ENCODE measurements at places on chromosomes 11 and 22.

- DNase-seq: no peak
Measured at GRCh38 chr11:113286509-113287497, 27.6 kb upstream of the TTC12 start.

GRCh38 chr11:131672191-131672590 is 301.8 kb downstream of the NTM start:
- no peak for DNase-seq

DNA sequence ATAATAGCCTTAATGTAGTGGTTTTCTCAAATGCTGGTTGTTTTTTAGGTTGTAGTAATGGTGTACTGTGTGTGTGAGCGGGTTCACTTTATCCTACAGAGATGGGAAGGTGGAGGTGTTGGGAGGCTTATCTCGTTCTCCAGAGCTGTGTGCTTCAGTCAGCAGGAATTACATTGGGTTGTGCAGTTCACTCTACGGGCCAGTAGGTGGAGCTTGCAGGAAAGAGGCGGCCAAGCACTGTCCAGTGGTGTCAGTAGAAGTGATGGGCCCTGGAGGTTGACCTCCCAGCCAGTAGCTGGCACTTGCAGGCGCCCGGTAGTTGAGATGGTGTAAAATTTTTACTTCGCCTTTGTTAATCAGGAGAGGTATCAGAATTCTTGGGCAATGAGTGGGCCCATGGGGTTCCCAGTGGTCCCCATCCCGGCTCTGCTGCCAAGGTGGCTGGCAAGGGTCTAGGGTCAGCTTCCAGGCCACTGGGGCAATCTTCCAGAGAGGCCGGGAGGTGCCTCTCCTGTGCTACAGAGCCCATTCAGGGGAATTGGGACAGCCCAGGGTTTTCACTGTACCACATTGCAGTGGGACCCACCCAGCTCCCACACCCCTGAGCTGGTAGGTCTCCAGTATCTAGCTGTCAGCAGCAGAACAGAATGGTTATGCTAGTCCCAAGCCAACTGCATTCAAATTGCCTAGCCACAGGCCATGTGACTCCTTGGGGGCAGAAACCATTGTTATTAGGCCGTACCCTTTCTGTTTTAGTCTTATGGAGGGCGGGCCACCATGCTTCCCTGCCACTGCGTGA is 43.9 kb downstream of the BIRC2 start:
- DNase-seq: peak; percentile 67

DNA sequence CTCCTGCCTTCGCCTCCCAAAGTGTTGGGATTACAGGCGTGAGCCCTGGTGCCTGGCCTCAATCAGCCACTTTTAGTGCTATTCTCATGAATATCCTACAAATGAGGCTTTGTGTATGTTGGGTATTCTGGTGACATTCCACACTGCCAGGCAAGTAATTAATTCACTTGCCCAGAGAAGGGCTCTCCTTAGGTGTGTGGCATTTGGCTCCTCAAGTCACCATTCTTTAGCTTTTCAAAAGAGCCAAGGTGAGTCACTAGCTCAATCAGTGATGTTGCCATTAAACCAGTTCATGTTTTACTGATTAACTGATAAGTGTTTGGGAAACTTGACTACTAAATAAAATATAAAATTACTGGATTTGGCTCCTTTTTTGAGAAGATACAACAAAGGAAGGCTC is 52.2 kb downstream of the SLC25A17 start:
- DNase-seq: no peak

- no peak for DNase-seq
Measured at GRCh38 chr11:57164317-57164716, 17.4 kb upstream of the LRRC55 start.

GRCh38 chr22:38267086-38267485 is 5.7 kb downstream of the TMEM184B start:
- peak; percentile 74 for DNase-seq

- peak; percentile 17 for DNase-seq
Measured at GRCh38 chr11:30635401-30635989, 49.3 kb upstream of the MPPED2 start.

DNA sequence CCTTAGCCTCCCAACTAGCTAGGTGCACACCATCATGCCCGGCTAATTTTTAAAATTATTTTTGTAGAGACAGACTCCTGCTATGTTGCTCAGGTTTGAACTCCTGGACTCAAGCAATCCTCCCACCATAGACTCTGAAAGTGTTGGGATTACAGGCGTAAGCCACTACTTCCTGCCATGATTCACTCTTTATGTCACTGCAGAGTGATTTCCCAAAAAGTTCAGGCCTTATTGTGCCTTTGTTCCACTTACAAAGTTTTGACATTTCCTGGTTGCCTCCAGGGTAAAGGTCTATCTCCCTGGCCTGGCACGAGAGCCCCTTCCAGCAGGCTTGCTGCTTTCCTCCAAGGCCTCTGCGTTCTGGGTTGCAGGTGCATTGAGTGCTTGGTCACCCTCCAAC is 44.6 kb upstream of the RIC3 start:
- no peak for DNase-seq

DNA sequence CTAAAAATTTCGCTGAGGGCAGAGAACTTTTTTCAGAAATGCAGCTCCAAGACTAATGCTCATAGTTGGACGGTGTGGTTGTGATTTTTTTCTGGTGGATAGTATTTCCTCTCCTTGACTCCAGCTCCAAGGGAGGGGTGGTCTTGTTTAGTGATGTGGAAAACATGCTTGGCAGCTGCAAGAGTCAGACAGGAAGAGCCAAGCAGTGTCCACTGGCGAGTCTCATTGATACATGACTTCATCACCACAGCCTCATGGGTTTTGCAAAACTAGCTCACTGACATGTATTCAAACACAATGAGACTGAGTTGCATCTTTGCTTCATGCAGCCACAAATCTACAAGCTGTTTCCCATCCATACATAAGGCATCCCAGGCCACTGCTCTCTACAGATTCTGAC is 7.3 kb upstream of the KCNJ1 start:
- DNase-seq: no peak

DNA sequence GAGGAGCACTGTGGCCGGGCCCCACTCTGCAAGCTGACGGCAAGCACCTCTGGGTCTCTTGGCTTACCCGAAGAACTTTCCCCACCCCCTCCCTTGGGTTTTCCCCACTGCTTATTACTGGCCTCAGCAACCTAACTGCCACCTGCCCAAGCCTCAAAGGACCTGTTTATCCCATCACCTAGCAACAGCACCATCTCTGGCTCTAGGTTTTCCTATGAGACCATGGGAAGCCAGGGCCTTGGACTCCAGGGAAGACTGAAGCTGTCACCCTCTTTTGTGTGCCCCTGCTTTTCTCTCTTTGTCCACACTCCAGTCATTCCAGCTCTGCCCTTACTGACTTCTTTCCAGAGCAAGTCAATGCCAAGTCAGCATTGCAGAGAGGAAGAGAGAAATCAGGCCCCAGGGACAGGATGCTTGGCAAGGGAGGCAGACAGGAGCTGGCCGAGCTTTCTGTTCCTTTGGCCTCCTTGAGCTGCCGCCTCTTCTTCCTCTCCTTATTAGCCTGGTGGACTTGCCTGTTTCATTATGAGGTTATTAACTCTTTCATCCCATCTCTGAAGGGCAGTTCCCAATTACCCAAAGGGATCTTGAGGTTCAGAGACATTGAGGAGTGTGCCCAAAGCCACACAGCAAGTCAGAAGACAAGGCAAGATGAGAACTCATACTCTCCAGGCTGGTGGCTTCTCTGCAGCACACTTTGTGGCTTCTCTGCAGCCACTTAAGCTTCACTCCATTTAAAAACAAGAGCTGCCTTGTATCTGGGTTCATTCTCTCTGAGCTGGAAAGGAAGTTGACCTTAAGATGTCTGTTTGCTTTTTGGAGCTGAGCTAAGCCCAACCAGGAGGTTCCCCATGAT is at the start of gene SMIM35:
Gene SMIM35 (minus strand): TSS at position 51 of the 856 bp plus-strand sequence. CDS start 206 bp downstream, outside the sequence.
- DNase-seq: no peak

DNA sequence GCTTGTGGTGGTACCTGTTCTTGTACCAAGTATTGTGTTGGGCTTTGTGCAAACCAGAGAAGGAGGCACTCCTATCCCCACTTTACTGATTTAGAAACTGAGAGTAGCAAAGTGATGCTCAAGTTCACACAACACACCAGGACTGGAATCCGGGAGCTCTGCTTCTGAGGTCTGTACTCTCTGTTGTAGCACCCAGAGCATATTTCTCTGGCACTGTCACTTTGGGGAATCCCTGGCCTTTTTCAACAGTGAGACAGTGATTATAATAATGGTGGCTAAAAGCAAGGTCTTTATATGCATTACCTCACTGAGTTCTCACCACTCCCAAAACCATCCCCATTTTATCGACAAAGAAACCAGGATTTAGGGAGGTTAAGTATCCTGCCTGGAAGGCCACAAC is 362.4 kb downstream of the TENM4 start:
- DNase-seq: no peak

DNA sequence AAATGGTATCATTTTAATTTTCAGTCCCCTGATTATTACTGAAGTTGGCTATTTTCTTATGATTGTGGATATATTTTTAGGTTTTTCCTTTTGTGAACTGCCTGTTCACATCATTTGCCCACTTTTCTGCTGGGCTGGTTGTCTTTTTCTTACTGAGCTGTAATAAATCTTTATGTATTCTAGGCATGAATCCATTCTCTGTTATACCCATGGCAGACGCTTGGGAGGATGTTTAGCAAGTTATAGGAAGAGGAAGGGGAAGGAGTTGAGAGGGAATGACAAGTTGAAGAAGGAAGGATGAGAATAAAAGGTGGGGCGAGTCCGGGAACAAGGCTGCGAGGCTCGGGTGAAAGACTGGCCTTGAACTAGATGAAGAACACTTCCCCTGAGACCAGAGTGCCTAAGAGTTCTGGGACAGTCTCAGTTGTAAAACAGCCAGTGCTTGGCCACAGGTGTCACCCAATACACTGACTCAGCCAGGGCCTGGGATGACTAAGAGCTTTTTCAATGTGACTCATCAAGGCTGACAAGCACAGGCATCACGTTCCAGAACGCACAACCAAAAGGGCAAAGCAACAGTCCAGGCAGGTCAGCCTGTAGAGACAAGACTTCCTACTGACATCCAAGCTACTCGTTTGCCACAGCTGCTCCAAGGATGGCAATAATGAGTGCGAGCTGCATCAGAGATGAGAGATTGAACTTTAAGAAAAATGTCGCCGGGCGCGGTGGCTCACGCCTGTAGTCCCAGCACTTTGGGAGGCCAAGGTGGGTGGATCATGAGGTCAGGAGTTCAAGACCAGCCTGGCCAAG is 35.2 kb downstream of the LRFN4 start:
- DNase-seq: peak; percentile 31

DNA sequence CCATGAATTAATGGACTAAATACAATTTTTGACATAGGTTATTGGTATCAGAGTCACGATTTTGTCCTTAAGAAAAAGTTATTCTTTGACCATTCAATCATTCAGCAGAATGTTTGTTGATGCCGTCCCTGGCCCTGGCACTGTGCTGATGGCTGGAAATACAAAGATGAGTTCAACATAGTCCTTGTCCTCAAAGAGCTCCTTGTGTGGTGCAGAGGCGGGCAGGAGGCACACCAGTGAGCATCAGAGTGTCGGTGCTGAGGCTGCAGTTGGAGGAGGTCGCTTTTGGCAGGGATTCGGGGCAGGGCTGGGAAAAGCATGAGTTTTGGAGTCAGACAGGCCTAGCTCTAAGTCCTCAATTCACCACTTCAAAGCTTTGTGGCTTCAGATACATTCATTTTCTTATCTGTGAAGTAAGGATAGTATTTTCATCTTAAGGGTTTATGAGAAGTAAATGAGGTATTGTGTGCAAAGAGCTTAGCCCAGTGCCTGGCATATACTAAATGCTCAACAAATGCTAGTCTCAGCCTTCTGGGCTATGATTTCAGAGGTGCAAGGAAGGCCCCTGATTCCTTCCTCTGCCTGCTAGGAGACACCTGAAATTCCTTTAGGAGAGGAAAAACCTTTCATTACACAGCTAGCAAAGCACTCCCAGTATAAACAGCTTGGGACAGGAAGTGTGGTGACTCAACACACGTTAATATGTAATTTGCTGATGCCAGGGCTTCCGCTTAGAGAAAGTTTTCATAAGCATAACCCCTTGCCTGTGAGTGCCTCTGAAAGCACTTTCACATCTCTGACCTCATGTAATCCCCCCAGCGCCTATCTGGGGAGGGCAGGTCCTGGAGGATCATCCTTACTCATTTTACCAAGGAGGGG is 113.8 kb downstream of the NECTIN1 start:
- DNase-seq: no peak

DNA sequence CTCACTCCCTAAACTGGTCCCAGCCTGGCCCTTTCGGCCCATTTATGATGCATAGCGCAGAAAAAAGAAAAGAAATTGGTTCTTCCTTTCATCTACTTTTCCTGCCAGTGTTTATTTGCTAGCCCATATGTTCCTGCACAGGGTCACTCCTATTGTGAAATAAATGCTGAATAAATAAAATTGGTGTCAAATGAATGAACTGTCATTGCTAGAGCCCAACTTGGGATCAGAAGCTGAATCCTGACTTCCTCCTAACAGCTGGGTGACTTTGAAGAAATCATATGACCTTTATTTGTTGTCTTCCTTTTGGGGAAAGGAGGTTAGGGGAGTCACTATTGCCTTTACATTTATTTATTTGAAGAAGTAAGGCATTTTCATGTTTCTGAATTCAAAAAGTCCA is 92.0 kb downstream of the PRR5L start:
- DNase-seq: no peak
